ENCODE measurements at places on chromosomes 7 and 10. TPM values are rescaled to one million over a fixed set of nuclear protein-coding genes. Genes with fewer than 3 reads are reported as not detected.
A peak's percentile ranks its signal among the peaks of the same experiment; 100 is the strongest.

The PON1 gene
- not detected for total RNA-seq

GRCh38 chr7:96679886-96680285 is 29.8 kb downstream of the SEM1 start:
- no peak overlapping the region for H3K27ac ChIP-seq
- no peaks in the 10 kb centered on the region for H3K4me1 ChIP-seq
- no peaks in the 10 kb centered on the region for H3K27me3 ChIP-seq
- H3K36me3 ChIP-seq = no peaks in the 10 kb centered on the region

The ACSM6 gene
- not detected for total RNA-seq

DNA sequence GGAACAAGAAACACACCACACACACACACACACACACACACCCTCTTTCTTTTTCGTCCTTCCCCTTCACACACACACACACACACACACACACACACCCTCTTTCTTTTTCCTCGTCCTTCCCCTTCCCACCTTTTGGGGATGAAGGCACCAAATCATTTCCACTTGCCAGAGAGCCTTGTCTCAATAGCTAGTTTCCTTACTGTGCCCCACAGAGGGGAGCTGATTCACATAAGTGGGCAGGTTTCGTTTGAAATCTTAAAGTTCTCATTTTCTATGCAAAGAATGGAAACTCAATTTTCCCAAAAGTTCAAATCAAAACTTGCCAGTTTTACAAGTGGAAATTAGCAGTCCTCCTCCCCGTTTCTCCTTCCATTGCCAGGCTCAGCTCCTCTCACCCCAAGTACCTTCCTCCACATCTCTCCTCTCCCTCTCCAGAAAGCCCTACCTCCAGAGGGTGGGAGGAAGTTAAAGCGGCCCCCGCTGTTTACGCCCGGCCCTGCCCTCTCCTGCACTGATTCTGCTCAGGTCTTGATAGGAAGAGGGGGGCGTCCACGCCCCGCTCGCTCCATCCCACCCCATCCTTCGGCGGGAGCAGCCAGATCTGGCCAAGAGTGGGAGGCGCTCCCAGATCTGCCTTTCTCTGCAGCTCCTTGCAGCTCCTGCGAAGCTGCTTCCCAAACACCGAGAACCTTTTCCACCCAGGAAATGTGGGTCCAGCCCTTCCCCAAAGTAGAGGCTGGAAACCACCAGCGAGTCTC is 1.3 kb downstream of the CTTNBP2 start:
- DNase-seq = peak; percentile 30
- H3K4me1 ChIP-seq = peaks cover 8% of the 10 kb centered on the region
- no peaks in the 10 kb centered on the region for H3K27me3 ChIP-seq

Measured in fibroblast of lung (primary cell).